ENCODE measurements at places on chromosomes 5 and 9.

DNA sequence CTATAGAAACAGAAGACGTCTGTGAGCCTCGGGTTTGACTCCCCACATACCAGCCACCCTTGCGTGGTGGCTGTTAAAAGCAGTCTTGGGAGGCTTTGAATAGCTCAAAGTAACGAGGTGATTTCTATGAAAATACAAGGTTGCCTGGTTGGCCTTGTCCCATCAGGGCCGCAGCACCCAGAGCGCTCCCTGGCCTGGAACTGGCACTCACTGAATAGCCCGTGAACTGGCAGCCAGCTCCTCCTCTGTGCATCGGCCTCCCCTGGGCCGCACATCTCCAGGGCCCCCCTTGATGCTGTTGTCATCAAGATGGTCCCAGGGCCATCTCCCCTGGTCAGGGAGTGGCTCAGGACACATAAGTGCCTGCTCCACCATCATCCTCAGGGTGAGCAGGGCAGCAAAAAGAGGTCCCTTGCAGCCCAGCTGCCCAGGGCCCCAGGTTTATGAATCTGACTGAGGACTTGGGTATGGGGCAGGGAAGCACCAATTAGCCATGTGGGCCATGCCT, 144.6 kb upstream of the PPP1R26 start:
- DNase-seq: no peak

DNA sequence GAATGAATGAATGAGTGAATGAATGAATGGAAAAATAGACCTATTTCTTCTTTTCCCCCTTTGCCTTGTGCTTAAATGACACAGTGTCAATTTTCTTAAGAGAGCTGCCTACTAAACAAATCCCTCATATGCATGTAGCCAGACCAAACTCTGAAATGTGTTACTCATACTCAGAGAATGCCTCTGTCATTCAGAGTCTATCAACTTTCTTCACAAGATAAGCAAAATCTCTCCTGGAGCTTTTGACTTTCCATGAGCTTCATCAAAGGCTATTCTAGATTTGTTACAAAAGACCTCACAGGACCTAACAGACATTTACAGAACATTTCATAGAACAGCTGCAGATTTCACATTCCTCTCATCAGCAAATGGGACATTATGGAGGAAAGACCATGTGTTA, 275.7 kb upstream of the MSX2 start:
- no peak for DNase-seq

- DNase-seq: peak; percentile 3
These were observed 51.5 kb downstream of the CEP120 start for GRCh38 chr5:123371575-123372179.

DNA sequence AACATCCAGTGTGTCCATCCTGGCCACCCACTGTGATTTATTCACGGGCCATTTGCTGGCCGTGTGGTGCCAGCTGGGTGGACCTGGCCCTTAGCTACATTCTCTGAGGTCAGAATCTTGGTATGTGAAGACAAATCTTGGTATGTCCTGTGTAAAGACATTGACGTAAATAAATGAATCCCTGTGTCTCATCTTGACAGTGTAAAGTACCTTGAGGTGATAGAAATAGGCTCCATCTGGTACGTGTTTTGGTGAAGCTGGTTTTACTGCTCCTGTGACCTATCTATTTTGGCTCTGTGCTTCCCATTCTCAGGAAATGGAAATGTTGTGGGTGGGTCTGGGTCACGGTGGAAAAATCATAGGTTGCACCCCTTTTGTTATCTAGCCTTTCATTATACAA, 245.4 kb upstream of the ANKH start:
- no peak for DNase-seq

- DNase-seq: no peak
These were observed 186.5 kb upstream of the WWC1 start for GRCh38 chr5:168104811-168105481.

- DNase-seq: no peak
These were observed 21.0 kb upstream of the RNF180 start for GRCh38 chr5:64144425-64145215.

GRCh38 chr5:142197098-142197497, 88.5 kb downstream of the NDFIP1 start:
- no peak for DNase-seq

- DNase-seq: no peak
These were observed 327.8 kb upstream of the PIK3R1 start for GRCh38 chr5:67887748-67888161.

All from NCI-H1694 treated with DMSO at 0.1 percent for 48 hours (cell line).